ENCODE measurements at places on chromosomes 1 and 21.

GRCh38 chr21:41670056-41670805 is 96.6 kb downstream of the RIPK4 start:
- DNase-seq, result no peak

DNA sequence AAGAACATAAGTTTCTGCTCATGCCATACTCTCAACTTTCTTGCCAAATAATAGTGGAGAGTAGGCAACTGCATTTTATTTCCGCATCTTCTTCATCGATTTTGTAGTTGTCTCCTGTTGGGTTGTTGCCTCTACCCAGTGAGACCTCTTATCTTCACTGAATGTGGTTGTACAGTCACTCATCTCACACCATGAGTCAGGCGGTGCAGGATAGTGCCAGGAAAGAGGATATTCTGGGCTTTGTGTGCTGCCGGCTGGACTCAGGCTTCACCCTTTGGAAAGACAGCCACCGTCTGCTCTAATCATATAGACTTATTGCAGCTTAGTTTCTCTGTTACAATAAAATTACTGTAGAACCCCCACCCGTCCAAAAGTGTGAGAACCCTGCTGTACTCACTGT is 154.3 kb upstream of the USP24 start:
- no peak for DNase-seq

DNA sequence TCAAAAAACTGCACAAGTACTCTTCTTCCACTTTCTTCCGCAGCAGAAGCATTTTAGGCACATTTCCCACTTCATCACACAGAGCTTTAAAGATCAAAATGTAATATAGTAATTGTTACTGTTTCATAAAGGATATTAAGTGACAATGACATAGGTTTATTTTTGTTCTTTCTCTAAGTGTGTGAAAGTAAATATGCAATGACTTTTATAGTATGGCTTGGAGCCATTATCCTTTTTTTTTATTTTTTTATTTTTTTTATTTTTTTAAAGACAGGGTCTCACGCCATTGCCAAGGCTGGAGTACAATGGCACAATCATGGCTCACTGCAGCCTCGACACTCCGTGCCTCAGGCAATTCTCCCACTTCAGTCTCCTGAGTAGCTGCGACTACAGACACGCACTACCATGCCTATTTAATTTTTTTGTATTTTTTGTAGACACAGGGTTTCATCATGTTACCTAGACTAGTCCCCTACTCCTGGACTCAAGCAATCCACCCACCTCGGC is 7.0 kb downstream of the TRIM33 start:
- no peak for DNase-seq

DNA sequence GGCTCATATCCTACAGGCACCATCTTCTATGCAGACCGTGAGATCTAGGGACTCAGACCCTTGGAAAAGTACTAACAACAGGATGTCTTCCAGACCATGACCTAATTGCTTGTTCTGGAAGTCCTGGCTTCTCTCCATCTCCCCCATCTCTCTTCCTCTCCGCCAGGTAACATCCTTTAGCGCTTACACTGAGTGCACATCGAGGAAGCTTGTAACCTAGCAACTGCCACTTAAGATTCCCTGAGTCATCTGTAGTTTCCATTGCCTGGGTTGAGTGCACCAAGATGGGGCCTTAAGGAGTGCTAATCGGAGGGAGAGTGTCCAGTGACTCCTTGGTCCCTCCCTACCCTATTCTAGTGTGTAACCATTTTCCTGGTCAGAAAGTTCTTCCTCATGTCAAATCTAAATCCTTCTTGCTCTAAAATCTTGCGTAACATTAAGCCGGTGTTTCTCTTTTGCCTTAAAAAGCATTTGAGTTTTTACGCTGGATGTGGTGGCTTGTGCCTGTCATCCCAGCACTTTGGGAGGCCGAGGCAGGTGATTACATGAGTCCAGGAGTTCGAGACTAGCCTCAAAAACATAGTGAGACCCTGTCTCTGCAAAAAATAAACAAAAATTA is 9.7 kb downstream of the KLHDC8A start:
- DNase-seq, result no peak

- DNase-seq, result no peak
These were observed 4.3 kb downstream of the CAMK1G start for GRCh38 chr1:209587789-209588188.

DNA sequence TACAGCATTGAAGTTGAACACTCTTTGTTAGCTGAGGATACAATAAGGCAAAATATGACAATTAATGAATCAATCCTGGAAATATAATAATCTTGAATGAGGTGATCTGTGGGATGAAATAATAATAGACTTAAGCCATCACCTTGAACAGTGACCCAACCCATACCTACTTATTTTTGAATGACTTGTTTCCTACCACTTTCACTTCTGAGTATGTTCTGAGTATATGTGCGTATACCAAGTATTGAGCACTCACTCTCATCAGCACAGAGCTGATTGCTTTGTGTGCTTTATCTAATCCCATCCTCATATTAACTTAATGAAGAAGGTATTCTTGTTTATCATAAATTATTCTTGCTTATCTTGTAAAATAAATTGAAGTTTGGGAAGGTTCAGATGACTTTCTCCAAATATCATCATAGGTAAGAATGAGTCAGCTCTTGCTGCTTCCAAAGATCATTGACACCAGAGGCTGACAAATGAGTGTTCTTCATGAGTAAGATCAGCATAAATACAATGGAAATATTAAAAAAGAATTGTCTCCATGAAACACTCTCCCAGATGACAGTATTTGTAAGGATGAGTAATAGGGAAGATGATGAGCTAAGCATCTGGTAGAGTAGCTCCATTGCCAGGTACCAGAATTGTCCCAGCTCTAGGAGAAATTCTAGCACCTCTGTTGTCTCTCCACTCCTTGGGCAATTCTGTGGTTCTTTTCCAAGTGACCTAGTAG is 198.1 kb upstream of the KIAA0040 start:
- no peak for DNase-seq

Measured in effector memory CD4-positive, alpha-beta T cell (primary cell).